ENCODE measurements at places on chromosomes 4 and X.

- no peak for DNase-seq
These were observed 267.4 kb downstream of the ANK2 start for GRCh38 chr4:113316879-113317278.

DNA sequence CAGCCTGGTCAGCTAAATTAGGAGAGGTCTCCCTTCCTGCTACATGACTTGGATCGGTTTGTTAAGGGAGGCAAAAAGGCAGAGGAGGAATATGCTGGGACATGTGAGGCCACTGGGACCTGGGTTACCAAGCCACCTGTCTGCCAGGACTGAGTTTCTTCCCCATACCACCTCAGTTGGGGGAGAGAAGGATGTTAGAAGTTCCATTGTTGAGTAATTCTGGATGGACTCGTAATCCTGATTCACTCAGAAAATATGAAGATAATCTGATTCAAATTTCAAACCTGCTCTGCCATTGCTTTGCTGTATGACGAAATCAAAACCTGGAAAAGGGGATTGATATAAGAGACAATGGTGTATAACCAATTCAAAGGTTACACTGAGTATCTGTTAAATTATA, 97.4 kb upstream of the S100G start:
- DNase-seq = no peak

DNA sequence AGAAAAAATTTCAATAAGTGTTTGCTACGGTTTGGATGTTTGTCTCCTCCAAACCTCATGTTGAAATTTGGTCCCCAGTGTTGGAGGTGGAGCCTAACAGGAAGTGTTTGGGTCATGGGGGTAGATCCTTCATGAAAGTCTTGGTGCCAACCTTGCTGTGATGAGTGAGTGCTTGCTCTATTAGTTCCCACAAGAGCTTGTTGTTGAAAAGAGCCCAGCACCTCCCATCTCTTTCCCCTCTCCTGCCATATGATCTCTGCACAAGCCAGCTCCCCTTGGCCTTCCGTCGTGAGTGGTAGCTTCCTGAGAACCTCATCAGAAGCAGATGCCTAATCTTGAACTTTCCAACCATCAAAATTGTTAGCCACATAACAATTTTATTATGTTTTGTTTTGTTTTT, 10.3 kb upstream of the RAB40A start:
- DNase-seq = no peak

DNA sequence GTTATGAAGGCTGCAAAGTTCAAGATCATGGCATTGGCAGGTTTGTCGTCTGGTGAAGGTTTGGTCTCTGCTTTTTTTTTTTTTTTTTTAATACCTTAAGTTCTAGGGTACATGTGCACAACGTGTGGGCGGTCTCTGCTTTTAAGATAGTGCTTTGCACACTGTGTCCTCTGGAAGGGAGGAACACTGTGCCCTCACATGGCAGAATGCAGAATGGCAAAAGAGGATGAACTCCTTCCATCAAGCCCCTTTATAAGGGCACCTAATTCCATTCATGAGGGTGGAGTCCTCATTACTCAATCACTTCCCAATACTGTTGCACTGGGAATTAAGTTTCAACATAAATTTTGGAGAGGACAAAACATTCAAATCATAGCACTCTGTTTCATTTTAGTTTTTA, 101.4 kb downstream of the GLRA2 start:
- no peak for DNase-seq

- DNase-seq = no peak
These were observed 2.0 kb upstream of the NYX start for GRCh38 chrX:41445171-41445570.

DNA sequence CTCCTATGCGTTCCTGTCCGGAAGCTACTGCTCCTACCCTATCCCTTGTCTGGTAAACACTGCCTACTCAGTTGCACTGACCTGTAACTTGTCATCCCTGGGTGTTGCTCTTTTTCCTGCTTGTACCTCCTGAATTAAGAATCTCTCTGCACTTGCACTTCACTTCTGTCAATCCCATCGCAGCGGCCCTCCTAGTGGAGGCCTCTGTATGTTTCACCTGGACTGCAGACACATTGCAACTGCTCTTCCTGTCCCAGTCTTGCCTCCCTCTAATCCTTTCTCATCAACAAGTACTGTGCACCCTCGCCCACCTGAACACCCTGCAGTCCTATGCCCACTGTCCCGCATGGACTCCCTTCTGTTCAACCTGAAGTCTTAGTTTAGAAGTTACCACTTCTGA, 8.0 kb downstream of the GK start:
- no peak for DNase-seq

GRCh38 chrX:151982222-151982621, 7.7 kb upstream of the GABRE start:
- no peak for DNase-seq

GRCh38 chr4:182699795-182700194, 217.4 kb downstream of the DCTD start:
- no peak for DNase-seq

DNA sequence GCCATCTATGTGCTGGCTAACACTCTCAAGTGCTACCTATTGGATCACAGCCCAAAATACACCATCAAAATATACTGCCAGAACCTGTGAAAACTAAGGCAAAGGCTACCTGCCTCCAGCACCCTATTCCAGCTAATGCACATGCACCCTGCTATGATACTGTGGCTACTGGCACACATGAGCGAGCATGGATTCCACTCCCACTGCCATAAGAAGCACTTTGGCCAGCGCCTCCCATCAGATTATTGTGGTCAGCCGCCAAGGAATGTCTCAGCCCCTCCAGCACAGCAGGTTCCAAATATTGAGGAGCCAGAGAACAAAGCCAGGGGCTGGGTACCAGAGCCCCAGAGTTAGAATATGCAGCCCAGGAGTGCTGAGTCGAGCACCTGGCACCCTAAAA, 32.5 kb upstream of the TMPRSS11F start:
- DNase-seq = no peak

GRCh38 chr4:23888421-23889319, 1.2 kb downstream of the PPARGC1A start:
- DNase-seq = no peak

GRCh38 chr4:38979081-38979480, 53.1 kb downstream of the TMEM156 start:
- no peak for DNase-seq

- no peak for DNase-seq
These were observed 64.5 kb upstream of the CLDN34 start for GRCh38 chrX:9902656-9903055.

DNA sequence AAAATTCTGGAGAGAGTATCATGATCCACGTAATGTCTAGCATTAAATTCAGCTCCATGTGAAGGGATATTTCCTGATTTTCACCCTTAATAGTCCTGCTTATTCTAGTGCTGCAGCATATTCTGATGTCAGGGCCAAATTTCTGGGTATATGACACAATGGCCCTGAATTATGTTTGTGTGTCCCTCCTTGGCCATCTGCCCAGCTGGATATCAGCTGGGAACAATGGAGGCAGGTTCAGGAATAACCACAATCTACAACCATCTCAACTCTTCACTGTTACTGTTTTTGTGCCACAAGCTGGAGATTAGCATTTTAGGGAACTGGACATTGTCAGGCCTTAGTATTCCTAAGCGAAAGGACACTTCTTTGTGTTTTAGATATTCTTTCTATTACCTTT, 3.5 kb downstream of the GLRB start:
- no peak for DNase-seq

DNA sequence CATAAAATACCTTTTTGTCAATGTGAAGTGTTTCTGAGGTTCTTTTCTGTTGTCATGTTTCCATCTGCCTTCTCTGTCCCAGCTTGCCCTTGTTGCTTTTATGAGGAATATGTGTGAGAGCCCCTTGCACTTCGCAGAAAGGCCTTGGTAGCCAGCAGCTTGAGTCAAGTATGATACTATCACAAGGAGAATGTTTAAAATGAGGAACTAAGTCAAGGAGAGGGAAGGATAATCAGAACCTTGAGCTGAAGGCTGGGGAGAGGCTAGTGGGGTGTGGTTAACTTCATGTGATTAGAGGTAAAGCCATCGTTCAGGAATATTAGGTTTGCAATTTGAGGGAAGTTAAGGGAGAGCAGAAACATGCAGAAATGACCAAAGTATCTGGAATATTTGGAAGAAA, 12.7 kb downstream of the PGK1 start:
- no peak for DNase-seq

DNA sequence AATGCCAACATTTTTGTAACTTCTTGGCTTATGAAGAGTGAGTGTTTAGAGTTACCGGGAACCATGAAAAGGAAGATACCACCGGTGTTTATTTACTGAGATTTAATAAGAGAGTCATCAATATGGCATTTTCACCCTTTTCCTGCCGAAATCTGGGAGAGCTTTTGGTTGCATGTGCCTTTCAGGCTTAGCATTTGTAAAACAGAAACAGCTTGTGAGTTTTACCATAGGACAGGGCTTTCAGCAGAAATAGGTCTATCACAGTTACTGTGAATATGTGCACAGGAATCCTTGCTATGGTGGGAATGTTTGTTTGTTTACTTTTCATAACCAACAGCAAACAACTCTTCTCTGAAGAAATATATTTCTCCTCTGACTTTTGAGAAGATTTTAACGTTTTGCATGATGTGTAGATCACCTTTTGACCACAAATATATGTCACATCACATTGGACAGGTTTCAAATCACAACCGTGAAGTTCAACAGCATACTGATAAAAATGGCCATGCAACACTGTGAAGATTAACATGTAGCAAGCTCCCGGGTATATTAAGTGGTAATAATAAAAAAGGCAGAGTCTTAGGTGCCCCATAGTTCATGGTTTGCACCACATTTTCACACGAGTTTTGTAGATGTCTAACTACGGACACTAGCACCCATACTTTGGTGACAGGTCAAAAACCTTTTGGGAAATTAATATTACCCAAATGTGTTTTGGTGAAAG, 21.3 kb downstream of the ARHGAP24 start:
- no peak for DNase-seq

GRCh38 chr4:36303426-36304137, 22.2 kb downstream of the DTHD1 start:
- no peak for DNase-seq

DNA sequence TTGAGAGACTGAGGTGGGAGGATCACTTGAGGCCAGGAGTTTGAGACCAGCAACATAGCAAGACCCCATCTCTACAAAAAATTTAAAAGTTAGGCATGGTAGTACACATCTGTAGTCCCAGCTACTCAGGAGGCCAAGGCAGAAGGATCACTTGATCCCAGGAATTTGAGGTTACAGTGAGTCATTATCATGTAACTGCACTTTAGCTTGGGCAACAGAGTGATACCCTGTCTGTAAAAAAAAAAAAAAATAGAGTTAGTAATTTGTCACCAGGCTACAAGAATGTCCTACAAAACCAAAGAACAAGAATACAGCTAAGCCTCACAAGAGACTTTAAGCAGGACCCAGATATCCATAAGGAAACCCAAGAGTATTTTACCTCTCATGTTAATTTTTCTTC, 27.0 kb upstream of the RAB28 start:
- DNase-seq = no peak

DNA sequence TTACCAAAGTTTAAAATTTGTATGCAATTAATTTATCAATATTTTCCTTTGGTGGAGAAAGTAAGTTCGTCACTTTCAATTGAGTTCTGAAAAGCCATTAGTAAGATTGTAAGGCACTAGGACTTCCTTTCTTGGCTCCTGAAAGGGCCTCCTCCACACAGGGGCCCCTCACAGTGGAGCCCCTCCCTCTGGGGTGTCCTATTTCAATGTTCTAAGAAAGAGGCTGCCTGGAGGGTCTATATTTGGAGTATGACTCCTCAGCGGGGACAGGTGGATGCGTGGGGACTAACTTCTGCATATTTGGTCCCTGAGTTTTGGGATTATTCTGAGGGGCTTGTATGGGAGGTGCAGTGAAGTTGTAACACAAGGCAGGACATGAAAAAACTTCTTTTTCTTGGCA, 1.6 kb upstream of the ARMCX4 start:
- no peak for DNase-seq

- no peak for DNase-seq
These were observed 80.2 kb downstream of the ATOH1 start for GRCh38 chr4:93908778-93909177.

GRCh38 chr4:184424993-184425758, 49.2 kb downstream of the IRF2 start:
- no peak for DNase-seq

DNA sequence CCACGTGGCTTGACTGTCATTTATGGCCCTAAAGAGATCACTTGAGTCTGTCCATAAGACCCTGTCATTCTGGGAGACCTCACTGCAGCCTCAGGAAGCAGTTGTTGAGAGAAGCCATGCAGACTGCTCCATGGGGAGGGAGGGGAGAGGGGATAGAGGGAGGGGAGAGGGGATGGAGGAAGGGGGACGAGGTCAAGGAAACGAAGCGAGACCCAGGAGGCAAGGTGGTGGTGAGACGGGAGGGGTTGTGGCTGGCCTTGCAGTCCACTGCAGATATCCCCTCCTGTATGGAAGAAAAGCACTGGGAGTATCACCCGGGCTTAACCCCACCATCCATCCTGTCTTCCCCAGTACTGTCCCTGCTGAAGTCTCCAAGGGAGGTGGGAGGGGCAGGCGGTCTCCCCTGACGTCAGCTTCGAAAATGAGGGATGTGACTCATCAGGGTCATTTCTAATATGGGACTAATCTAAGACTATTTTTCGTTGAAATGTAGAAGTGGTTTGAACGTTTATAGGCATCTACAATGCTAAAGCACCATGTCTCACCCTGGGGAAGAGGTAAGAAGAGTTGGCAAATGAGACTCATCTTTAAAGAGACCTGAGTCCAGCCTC, 5.6 kb downstream of the TMEM255A start:
- DNase-seq = no peak

GRCh38 chrX:27186671-27187070, 276.5 kb downstream of the PPP4R3C start:
- DNase-seq = no peak

DNA sequence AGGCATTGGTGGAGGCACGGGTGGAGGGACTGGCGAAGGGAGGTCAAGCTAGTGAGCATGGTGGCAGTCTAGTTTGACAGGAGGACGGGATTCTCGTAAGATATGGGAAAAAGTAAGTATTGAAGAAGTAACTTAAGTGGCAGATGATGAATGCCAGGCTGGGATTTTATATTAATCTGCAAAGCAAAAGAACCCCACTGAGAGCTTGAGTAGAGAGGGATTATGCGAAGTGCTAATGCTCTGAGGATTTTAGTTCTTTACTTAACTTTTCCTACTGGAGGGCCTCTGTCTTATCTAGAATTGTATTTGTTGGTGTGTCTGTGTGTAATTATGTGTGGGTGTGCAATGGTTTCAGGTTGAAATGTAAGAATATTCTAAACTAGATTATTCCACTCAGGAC, 327.9 kb downstream of the FAT4 start:
- no peak for DNase-seq

GRCh38 chr4:111986095-111986494, 159.2 kb upstream of the FAM241A start:
- DNase-seq = no peak

GRCh38 chrX:139429913-139430312, 100.6 kb upstream of the F9 start:
- DNase-seq = no peak

DNA sequence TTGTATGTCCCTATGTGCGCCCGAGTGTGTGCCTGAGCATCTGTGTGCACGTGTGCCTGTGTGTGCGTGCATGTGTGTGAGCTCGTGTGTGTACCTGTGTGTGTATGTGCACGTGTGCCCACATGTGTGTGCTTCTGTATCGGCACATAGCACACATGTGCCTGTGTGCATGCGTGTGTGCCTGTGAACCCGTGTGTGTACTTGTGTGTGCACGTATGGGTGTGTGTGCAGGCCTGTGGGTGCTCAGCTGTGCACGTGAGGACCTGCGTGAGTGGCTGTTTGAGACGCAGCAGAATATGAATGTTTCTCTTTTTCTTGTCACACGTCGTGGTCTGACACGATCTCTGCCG, 4.3 kb downstream of the AKAP17A start:
- DNase-seq = no peak

- DNase-seq = no peak
These were observed 36.9 kb downstream of the LAMTOR3 start for GRCh38 chr4:99857307-99857706.
